ENCODE measurements at places on chromosomes 3 and 15.

DNA sequence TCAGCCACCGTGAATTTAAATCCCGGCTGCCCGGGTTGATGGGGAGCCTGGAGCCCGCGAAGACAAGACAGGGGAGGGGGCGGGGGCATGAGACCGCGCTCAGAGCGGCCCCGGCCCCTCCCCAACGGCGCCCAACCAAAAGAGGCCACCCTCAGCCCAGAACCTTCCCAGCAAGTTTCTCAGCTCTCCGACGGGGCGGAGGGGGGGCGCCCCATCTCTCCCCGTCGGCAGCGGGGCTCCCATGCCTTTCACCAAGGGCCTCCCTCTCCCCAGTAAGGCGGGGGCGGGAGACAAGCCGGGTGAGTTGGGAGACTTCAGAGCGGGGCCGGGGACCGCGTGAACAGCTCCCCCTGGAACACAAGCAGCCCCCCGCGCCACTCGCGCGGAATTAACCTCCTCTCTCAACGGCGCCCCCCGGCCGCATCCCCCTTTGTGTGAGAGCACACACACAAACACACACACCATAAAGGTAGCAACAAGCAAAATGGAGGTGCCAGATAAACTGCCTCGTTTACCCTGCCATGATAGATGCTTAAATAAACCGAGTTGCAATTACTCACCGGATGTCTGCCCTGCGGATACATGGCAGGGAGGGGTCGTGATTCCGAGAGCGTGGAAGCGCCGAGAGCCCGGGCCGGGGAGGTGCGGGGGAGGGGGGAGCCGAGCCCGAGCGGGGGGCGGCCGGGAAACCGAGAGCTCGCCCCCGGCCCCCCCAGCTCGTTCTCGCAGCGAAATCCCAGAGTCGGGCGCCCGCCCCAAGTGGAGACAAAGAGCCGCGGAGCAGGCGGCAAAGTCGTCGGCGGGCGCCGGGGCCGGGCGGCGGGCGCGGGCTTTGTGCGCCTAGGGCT is 1.3 kb downstream of the TLE3 start:
- peak; percentile 32 for DNase-seq

DNA sequence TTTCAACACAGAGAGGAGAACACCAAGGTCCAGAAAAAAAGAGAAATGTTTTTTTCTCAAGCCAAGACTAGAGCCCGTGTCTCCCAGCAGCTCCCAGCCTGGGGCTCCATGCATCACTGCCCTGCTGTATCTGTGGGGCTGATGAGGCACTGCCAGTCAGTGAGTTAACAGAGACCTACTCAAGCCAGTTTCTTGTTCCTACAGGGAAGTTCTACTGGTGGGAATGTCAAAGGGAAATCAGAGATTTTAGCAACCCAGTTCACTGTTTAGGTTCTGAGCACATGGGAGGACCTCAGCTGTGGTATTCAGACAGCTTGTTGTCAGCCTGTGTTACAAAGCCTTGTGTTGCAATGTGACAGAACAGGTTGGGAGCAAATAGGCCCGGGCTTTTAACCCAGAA is 234.3 kb downstream of the TLE3 start:
- no peak for DNase-seq

- no peak for DNase-seq
These were observed 183.7 kb downstream of the DPH6 start for GRCh38 chr15:35362195-35362829.

- no peak for DNase-seq
These were observed 43.0 kb upstream of the USP3 start for GRCh38 chr15:63461230-63461985.

DNA sequence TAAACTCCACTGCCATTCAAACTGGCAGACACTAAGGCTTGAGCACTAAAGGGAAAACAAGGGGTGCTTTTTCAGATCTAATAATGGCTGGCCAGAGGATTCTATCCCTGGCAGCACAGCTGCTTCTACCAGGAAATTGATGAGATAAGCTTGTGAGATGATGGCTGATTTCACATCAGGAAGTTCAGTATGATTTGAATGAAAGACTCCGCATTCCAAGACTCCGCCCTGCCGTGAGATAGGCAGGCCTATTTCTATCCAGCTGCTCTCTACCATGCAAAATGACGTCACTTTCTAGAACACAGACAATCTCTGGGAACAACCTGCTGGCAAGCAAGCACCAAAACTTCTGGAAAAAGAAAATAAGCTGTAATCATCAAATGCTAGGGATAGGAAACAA is 171.8 kb downstream of the WDR76 start:
- DNase-seq, result no peak

DNA sequence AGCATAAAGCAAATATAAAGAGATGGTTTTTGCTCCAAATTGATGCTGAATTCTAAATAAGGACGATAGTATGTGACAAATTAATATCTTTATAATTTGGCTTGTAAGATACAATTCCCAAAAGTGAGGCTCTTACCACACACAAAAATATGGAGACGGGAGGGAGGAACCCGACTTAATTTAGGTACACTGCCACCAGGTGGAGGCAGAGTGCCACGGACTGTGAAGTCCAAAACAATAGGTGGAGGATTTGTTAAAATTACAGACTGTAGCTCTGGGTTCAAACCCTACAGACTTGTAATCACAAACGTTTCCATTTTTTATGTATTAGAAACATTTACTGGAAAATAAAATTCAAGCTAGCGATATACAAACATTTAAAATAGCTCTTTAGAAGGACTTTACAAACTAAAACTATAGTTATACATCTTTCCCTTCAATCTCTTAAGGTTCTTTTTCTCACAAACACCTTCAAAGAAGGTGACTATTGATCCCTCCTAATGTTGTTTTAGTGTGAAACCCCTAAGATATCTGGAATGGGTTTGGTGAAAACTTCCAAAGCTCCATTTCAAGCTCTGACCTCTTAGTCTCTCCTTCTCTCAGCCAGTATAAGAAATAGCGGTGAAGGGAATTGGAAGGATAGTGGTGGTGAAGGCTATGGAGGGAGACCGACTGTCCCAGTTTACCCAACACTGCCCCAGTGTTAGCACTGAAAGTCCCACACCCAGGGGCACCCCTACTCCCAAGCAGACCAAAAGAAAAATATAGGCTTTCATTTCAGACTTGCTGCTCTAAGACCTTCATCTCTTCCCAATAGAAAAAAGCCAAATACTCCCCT is 89.7 kb downstream of the AQP9 start:
- peak; percentile 64 for DNase-seq

DNA sequence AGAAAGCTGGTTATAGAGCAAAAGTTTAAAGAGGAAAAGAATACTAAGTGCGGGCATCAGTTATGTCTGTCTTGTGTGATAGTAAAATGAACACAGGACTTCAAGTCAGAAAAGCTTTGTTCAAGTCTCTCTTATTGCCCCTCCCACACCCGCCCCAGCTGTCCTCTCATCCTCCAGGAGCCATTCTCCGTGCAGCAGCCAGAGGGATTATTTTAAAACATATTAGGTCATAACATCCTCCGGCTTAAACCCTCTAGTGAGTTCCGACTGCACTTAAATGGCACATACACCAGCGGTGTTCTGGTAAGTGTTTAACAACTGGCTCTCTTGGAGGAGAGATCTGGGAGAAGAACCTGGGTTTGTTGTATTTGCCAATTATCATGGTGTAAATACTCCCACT is 104.8 kb upstream of the TNFAIP8L3 start:
- no peak for DNase-seq

GRCh38 chr3:4738737-4739274 is 240.4 kb upstream of the BHLHE40 start:
- DNase-seq, result no peak

DNA sequence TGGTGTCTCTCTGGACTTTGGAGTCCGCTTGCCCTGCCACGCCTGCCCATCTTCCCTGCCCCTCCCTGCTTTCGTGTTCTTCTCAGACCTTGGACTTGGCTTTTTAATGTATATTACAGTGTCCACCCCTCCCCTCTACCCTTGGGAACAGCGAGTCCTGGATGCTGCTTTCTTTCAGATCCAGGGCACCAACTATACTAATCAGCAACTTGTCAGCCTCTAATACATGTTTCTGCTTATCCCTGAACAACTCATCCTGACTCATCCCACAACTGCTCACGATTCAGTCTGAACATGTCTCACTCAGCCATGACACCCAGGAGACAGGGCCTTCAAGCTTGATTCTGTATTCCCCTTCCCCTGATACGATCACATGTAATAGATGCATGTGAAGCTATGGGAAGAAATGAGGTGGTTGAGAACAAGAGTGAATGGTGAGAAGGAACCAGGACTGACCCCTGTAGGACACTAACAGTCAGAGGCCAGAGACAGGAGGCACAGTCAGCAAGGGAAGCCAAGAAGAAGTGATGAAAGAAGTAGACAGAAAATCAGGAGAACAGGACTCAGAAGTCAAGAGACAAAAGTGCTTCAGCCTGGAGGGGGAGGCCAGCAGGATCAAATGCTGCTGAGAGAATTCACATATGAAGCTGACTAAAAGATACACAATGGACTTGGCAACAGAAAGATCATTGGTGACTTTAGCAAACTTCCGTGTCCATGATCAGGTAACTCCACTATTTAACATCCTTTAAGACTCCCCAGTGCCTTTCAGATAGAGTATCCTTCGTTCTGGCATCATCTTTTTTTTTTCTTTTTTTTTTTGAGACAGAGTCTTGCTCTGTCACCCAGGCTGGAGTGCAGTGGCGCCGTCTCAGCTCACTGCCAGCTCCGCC is 35.4 kb downstream of the BCL2L10 start:
- peak; percentile 59 for DNase-seq

DNA sequence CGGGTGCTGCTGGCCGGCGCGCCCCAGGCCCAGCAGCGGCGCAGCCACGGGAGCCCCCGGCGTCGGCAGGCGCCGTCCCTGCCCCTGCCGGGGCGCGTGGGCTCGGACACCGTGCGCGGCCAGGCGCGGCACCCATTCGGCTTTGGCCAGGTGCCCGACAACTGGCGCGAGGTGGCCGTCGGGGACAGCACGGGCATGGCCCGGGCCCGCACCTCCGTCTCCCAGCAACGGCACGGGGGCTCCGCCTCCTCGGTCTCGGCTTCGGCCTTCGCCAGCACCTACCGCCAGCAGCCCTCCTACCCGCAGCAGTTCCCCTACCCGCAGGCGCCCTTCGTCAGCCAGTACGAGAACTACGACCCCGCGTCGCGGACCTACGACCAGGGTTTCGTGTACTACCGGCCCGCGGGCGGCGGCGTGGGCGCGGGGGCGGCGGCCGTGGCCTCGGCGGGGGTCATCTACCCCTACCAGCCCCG is 777 bp downstream of the LOXL1 start:
- DNase-seq, result no peak

- DNase-seq, result no peak
These were observed 552.6 kb downstream of the NSUN3 start for GRCh38 chr3:94615275-94616065.

All from NCI-H460 (cell line).